HuH-7.5 (cell line): ENCODE measurements at places on chromosomes 13 and 19.

- peak; percentile 91 for DNase-seq
Observed at GRCh38 chr19:46784262-46785053, 3.9 kb downstream of the SLC1A5 start.

GRCh38 chr13:62246581-62246980 is 830.9 kb upstream of the PCDH20 start:
- no peak for DNase-seq

- no peak for DNase-seq
Observed at GRCh38 chr13:20044086-20044485, 85.6 kb downstream of the ZMYM2 start.

DNA sequence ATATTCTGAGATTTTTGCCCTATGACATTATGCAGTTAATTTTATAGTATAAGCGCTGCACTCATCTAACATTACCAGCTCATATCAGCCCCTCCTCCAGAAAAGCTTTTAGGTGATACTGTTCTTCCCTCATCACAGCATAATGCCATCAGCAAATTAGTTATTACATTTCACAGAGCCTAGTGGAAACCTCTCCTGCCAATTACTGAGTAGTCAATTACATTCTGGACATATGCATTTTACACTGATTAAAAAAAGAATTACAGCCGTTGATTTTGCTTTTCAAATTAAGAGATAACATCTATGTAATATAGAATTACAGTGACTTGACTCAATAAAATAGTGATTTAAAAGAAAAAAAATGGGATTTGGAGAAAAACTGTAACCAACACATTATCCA is 542.1 kb downstream of the UQCRFS1 start:
- no peak for DNase-seq

- no peak for DNase-seq
Observed at GRCh38 chr13:20000062-20000552, 41.6 kb downstream of the ZMYM2 start.

- no peak for DNase-seq
Observed at GRCh38 chr19:40450664-40451063, 6.5 kb upstream of the SERTAD3 start.

GRCh38 chr19:21587117-21587461 is 81.7 kb downstream of the ZNF429 start:
- no peak for DNase-seq

DNA sequence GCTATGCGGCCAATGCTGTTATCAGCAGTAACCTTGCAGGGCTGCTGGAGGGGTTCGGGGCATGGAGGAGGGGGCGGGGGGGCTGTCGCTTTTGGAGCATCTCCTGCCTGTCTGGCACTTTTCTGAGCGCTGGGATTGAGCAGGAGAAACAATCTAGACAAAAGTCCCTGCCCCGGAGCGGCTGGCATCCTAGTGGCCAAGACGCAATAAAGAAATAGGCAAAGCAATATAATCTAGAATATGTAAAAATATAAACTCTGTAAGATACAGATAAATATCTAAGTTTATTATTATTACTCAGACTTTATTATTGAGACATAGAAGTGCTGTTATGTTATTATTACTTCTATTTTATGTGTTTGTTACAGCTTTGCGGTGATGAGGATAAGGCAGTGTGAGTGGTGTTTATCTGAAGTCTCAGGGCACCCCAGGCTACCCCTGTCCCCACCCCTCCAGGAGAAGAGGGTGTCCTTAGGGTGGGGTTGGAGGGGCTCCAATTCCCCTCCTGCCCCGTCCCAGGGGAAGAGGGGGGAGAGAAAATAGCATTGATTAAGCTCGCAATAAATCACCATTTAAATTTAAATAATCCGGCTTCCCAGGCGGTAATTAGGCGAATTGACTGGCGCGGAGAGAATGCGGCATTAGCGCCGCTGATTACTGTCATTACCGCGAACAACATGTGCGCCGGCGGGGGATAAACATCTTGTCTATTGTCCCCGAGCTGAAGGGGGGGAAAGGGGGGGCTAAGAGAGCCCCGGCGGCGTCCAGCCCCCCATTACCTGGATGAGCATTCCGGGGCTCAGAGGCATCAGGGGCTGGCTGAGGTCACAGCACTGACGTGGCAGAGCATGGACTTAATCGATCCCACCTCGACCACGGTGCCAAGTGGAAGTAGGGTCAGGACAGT is 3.2 kb downstream of the NPAS1 start:
- DNase-seq, result no peak

GRCh38 chr13:30796631-30797601 is 61.6 kb downstream of the ALOX5AP start:
- DNase-seq, result no peak

- no peak for DNase-seq
Observed at GRCh38 chr19:30778061-30778460, 405.9 kb downstream of the ZNF536 start.

- no peak for DNase-seq
Observed at GRCh38 chr19:35780058-35780457, 4.7 kb downstream of the ARHGAP33 start.

DNA sequence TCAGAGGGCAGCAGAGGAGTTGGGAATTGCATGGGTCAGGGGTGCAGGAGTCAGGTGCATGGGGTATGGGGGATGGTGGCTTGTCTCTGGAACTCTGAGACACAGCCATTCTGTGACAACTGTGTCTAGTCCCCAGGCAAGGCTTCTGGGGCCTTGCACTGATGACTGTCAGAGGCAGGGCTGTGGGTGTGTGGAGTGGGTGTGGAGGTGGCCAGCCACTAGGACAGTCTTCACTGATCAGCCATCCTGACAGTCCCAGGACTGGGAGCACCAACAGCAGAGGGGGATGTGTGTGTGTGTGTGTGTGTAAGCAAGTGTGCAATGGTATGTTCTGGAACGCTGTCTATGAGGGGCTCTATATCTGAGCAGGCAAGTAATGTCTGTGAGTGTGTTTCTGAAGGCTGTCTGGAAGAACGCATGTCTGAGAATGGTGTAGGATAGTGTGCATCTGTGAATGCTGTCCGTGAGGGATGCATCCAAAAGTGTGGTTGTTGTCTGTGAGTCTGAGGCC is 5.4 kb downstream of the NUMBL start:
- DNase-seq, result no peak

- no peak for DNase-seq
Observed at GRCh38 chr19:55489711-55490477, 1.7 kb downstream of the SSC5D start.

GRCh38 chr13:34762312-34762711 is 179.8 kb upstream of the NBEA start:
- DNase-seq, result no peak

- DNase-seq, result peak; percentile 17
Observed at GRCh38 chr13:21069561-21070004, 8.2 kb upstream of the LATS2 start.

DNA sequence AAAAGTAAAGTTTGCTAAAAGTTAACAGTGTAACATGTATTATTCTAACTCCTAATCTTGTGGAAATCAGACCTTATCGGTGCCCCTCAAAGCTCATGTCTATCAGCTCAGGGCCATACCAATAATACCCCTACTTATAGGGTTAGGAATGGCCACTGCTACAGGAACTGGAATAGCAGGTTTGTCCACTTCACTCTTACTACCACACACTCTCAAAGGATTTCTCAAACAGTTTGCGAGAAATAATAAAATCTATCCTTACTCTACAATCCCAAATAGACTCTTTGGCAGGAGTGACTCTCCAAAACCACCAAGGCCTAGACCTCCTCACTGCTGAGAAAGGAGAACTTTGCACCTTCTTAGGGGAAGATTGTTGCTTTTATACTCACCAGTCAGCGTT is 1677.7 kb downstream of the OLFM4 start:
- no peak for DNase-seq

DNA sequence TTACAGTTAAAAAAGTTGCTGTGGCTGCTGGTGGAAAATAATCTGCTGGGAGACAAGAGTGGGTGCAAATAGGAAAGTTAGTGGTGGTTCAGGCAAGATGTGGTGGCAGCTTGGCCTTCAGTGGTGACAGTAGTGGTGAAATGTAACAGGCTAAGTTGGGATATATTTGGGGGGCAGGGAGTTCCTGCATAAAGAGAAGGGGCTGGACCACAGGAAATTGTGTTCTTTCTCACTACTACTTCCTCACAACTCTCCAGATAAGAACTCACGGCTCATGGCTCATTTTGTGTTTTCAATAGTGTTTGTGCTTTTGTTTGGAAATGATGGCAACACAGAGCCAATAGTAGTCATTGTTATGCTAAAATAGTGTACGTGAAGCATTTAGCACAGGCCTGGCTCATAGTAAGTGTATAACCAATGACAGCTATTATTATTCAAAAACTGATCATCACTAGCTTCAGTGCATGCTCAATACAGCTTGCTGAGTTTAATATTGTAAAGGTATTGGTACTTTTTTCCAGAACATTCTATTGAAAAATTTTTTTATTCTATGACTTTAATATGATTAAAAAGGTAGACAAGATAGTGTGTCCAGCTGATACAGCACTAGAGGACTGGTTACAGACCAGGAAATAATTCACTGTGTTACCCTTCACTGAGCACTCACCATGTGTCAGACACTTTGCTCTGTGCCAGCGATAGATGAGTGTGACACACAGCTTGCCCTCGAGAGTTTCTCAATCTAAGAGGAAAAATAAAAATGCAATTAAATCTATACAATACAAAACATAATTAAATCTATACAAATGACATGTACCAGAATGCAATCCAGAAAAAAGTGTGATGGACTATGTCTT is 209.8 kb downstream of the POU4F1 start:
- no peak for DNase-seq
